ENCODE measurements at places on chromosomes 6 and 20.

GRCh38 chr6:144488590-144488989 lies 203.5 kb downstream of the UTRN start:
- DNase-seq: no peak

GRCh38 chr6:548517-548916 lies 108.4 kb downstream of the HUS1B start:
- no peak for DNase-seq

DNA sequence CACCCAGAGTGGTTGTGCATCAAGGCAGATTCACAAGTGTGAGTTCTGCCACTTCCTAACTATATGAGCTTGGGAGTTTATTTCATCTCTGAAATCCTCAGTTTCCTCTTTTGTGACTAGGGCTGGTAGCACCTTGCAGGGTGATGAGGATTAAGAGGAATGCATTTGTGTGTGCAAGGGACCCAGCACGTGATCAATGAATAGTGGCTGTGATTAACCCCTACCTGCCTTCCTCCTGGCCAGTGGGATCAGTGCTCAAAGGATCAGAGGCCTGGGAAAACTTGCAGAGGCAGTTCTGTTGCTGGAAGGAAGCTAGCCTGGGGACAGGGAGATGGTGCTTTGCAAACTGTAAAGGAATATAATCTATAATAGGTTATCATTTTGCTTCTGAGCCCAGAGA lies 7.3 kb downstream of the SDC4 start:
- no peak for DNase-seq

- DNase-seq: no peak
Observed at GRCh38 chr20:19428324-19428723, 215.9 kb downstream of the SLC24A3 start.

- peak; percentile 83 for DNase-seq
Observed at GRCh38 chr6:37554480-37554819, 54.8 kb upstream of the CCDC167 start.

DNA sequence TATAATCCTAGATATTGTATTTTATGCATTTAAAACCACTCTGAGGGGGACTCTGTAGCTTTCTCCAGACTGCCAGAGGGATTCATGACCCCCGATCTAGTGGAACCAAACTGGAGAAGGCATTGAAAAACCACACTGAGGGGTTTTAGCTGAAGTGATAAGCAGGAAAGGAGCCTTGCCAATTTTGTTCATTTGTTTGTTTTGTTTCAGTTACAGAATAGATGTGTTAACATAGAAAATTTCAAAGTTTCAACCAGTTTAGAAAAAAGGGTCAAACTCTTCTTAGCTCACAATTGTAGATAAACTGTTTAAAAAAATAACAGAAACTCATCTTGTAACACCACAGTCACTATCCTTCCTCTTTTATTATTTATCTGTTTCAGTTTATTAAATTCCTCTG lies 19.8 kb downstream of the TAB2 start:
- DNase-seq: no peak

DNA sequence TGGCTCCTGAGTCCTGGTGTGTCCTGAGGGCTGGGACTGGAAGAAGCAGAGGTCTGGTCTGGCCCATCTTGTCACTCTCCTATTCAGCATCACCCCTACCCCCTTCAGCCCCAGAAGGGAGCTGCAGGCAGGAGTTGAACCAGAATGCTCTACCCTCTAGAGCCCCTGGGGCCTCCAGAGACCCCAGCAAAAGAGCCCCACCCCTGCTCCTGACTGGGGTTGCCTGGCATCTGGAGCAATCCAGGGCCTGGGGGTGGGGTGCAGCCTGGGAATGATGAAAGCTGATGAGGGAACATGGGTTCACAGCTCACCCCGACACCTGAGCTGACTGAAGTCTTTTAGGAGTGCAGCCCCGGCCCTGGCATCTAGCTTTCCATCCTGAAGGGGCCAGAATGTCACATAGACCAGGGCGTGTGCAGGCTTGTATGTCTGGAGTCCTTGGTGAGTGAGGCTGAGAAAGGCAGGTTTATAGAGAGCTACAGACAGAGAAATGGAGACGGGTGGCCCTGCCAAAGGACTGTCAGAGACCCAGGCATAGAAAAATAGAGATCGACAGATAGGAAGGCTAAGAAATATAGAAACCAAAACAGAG lies 12.2 kb downstream of the FGD2 start:
- DNase-seq: no peak

GRCh38 chr20:16262594-16262993 lies 310.7 kb downstream of the KIF16B start:
- DNase-seq: no peak

- DNase-seq: peak; percentile 90
Observed at GRCh38 chr6:149082320-149082719, 235.2 kb upstream of the TAB2 start.

DNA sequence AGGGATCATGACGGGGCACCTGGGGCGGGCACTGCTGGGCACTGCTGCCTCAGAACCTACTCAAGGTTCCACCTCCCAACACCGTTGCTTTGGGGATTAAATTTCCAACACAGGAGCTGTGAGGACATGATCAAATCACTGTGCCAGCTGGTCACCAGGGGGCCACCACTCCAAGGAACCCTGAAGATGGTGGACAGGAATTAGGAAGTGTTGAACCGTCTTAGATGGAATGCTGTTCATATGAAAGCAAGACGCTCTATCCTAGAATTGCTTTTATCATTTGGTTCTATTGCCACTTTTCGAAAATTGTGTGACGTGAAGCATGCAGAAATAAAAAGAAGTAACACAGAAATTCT lies 140.3 kb downstream of the DLL1 start:
- no peak for DNase-seq

GRCh38 chr6:37048851-37049757 lies 43.6 kb downstream of the FGD2 start:
- peak; percentile 75 for DNase-seq

DNA sequence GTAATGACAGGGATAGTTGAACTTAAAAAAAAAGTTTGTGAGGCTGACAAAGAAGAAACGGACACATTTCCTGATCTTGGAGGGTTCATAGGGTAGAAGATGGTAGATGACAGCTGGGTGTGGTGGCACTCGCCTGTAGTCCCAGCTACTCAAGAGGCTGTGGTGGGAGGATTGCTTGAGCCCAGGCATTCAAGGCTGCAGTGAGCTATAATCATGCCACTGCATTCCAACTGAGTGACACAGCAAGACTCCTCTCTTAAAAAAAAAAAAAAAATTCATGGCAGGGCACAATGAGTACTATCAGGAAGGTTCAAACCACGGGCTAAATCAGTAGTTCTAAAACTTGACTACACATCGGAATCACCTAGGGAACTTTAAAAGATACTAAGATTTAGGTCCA lies 2.0 kb upstream of the MICA start:
- peak; percentile 75 for DNase-seq

GRCh38 chr20:34642009-34642408 lies 34.9 kb downstream of the PIGU start:
- DNase-seq: no peak

DNA sequence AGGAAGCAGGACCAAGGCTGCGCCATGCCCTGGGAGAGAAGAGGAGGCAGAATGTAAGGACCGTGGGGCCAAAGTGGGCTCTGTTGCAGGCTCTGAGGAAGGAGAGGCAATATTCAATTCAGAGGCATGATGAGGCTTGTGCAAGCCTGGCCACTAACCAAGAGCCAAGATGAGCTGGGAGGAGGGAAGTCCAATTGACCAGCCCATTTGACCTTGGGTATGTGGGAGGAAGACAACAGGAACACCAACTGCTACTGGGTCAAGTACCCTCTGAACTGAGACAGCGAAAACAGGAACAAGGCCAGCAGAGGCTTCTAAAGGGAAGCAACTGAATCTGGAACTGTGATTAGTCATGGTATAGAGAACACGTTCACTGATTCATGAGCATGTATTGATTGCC lies 779.6 kb downstream of the MAFB start:
- no peak for DNase-seq

DNA sequence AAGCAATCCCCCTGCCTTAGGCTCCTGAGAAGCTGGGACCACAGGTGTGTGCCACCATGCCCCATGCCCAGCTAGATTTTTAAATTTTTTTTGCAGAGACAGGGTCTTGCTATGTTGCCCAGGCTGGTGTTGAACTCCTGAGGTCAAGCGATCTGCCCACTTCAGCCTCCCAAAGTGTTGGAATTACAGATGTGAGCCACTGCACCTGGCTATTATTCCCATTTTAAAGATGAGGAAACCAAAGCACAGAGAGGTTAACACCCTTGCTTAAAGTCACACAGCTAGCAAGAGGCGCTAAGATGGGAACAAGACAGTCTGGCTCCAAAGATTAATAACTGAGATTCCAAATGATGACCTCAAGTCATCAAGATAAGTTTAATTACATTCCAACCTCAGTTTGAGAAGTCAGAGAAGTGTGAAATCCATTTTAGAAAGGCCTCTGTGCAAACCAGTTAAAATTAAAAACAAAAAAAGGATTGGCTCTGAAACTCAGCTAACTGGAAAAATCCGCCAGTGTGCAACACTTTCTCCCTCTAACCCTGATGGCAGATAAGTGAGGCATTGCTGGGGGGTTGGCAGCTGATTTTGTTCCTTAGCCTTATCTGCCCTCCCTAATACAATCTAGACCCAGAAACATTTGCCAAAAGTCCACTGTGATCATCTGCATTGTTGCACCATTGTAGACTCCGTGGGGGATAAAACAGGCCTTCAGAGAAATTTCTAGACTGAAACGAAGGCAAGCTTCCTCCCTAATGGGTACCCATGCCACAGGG lies 55.5 kb downstream of the CPNE5 start:
- DNase-seq: no peak

DNA sequence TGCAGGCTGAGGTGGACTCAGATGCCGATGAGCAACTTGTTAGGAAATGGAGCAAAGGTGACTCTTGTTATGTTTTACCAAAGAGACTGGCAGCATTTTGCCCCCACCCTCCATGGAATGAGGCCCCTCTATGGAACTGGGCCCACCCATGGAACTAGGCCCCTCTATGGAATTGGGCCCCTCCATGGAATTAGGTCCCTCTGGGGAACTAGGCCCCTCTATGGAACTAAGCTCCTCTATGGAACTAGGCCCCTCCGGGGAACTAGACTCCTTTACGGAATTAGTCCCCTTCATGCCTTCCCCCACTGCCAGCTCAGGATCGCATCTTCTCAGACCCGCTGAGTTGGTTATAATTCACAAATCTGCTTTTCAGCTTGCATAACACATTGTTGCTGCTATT lies 144.9 kb downstream of the THBS2 start:
- no peak for DNase-seq

DNA sequence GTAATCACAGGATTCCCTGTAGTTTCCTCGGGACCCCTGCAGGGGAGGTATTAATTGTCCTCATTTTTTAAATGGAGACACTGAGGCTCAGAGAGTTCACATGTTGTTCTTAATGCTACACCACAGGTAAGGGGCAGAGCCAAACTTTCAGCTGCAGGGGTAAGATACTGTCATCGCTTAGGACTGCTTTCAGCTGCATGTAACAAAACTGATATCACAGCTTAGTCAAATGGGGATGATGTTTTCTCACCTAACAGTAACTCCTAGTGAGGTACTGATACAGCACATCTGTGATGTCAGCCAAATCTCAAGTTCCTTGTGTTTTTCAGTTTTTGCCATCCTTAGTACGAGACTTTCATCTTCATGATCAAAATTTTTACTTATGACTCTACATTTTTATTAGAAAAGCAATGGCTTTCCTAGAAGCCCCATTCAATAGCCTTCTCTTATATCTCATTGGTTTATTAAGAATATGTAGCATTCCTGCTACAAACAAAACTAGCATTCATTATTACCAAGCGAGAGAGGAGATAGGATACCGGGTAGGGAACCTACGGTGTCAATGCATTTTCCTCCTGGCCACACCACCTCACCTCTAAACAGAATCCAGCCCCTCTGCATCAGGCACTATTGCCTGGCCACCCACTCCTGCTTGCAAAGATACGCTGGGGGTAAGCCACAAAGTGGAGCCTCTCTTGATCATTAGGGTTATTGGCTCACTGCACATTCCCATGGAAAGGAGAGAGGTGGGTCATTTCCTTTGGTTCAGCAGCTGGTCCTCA lies 557.5 kb downstream of the CD83 start:
- no peak for DNase-seq

GRCh38 chr6:12473494-12473893 lies 183.3 kb downstream of the EDN1 start:
- no peak for DNase-seq

GRCh38 chr6:140663772-140664171 lies 1289.3 kb upstream of the CITED2 start:
- DNase-seq: no peak

- DNase-seq: peak; percentile 6
Observed at GRCh38 chr6:162467679-162468078, 259.9 kb downstream of the PRKN start.
